ENCODE measurements at places on chromosomes 3 and 15.

GRCh38 chr3:165835431-165835830 is 1.8 kb downstream of the BCHE start:
- DNase-seq, result no peak

- no peak for DNase-seq
Observed at GRCh38 chr3:57652203-57652602, 40.7 kb downstream of the DENND6A start.

GRCh38 chr15:69881766-69882165 is 216.0 kb downstream of the TLE3 start:
- no peak for DNase-seq

DNA sequence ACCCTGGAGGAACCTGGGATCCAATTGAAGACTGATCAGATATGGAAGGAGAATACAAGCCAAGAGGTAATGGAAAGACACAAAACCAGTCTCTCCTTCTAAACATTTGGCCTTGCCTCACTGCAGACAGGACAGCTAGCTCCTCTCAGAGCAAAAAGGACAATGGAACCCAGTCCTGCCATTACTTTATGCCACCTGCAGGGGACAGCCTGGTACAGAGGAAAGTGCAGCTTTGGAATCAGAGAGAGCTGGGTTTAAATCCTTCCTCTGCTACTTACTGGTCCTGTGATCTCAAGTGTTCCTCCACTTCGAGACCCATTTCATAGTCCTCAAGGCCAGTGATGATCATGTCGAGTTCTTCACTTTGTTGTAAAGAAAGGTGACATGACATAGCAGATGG is 159.4 kb upstream of the SMAD3 start:
- DNase-seq, result no peak

GRCh38 chr3:190326361-190326760 is 4.1 kb upstream of the CLDN1 start:
- DNase-seq, result no peak

GRCh38 chr15:101490922-101491733 is 1.6 kb upstream of the PCSK6 start:
- DNase-seq, result no peak

DNA sequence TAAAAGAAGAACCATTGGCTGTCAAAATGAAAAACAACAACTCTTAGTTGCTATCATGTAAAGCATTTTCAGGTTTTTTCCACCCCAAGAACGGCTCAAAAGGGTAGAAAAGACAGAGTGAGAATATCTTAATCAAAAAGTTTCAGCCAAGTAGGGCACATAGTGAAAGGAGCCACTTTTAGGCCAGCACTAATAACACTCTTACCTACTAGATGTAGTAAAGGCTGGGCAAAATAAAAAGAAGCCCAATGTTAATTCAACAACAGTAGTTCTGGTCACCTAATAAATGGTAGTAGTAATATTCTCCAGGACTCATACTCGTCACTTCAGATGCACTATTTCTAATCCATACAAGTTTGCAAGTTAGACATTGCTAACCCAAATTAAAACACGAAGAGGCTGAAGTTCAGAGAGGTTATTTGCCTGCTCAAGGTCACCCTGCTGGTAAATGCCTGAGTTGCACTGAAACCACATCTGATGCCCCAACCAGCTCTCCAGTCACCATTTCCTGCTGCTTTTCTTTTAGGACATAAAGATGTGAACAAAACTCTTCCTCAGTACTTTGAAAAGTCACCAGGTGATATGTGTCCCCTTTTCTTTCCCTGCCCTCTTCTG is 7.5 kb downstream of the GOLIM4 start:
- DNase-seq, result no peak

- no peak for DNase-seq
Observed at GRCh38 chr3:127200086-127200691, 7.3 kb downstream of the PRR23E start.
